ENCODE measurements at places on chromosomes 11 and 22.

GRCh38 chr11:31655483-31655882, 145.9 kb downstream of the ELP4 start:
- no peak for DNase-seq

GRCh38 chr22:36644333-36644757, 59.2 kb downstream of the CACNG2 start:
- no peak for DNase-seq

DNA sequence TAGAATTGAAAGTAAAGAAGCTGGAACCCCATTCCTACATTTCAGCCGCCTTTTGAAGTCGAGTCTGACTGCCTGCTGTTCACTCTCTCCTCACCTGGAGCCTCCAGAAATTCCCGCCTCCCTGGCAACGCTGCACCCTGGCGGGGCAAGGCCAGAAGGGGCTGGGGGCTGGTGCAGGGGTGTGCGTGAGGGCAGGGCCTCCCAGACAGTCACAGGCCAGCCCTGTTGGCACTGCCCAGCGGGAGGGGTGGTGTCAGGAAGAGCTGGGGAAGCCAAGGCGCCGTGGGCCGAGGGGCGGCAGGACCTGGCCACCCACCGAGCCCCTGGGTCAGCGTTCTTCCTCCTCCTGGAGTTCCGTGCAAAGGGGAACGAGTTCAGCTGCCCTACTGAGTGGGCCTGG, 123.2 kb downstream of the KCNQ1OT1 start:
- DNase-seq = no peak

DNA sequence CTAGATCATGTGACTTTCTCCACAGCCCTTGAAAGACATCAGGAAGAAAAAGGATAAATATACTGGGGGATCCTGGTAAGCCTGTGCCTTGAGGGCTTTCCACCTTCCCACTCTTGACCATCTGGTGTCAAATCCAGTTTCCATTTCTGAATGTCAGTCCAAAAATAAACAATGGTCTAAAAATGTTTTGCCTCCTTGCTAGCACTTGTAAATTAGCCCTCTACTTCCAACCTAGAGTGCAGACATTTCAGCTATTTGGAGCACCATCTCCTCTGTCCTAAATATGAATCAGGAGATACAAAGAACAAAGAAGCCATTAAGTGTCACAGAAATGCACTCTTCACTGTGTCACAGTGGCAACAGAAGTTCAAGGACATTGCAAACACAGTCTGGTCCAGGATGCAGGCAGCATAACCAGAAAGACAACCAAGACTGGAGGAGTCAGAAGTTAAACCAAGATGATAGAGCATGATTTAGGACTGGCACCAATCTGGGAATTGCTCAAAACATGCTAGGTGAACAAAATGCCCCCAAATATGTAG, 88.1 kb downstream of the CCDC34 start:
- DNase-seq = no peak

GRCh38 chr22:42114721-42115120, 15.9 kb downstream of the CYP2D6 start:
- no peak for DNase-seq

GRCh38 chr22:46609724-46610201, 10.4 kb upstream of the GRAMD4 start:
- DNase-seq = no peak

DNA sequence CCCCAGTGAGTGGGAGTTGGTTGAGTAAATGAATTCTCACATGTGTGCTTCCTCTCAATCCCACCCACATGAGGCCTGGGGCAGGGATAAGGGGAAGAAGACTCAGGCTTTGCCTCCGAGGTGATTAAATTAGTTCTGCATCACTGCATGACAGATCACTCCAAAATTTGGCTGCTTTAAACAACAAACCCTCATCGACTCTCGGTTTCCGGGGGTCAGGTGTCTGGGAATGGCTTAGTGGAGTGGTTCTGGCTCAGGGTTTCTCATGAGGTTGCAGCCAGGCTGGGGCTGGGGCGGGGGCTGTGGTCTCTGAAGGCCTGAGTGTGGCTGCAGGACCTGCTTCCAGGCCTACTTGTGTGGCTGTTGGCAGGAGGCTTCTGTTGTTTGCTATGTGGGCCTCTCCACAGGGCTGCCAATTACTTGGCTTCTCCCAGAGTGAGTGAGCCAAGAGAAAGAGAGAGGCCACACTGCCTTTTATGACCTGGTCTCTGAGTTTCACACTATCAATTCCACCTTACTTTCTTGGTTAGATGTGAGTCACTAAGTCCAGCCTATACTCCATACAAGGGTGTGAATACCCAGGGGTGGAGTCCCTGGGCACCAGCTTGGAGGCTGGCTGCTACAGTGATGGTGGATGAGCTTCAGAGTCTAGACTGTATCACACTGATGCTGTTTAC, 15.9 kb downstream of the MOGAT2 start:
- DNase-seq = no peak

DNA sequence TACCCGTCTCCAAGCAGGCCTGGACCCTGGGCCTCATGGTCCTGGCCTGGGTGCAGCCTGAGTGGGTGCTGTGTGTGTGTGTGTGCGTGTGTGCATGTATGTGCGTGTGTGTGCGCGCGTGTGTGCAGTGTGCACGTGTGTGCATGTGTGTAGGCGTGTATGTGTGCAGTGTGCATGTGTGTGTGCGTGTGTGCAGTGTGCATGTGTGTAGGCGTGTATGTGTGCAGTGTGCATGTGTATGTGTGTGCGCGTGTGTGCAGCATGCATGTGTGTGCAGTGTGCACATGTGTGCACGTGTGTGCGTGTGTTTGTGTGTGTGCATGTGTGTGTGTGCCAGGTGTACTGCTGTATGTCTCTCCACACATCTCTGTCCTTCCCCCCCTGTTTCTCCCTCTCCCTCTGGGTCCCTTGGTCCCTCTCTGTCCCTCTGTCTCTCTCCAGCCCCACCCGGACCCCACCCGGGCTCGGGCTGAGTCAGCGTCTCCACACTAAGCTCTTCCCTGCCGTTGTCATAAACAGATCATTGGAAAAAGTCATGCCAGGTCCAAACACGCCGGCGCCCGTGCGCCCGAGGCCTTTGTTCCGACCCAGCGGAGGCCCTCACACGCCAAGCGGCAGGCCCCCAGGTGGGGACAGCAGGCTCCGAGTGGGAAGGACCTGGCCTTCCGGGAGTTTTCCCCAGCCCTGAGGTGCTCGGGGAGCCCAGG, 34.0 kb downstream of the WNT7B start:
- DNase-seq = no peak

- DNase-seq = no peak
Measured at GRCh38 chr11:22512457-22512856, 113.2 kb downstream of the FANCF start.

DNA sequence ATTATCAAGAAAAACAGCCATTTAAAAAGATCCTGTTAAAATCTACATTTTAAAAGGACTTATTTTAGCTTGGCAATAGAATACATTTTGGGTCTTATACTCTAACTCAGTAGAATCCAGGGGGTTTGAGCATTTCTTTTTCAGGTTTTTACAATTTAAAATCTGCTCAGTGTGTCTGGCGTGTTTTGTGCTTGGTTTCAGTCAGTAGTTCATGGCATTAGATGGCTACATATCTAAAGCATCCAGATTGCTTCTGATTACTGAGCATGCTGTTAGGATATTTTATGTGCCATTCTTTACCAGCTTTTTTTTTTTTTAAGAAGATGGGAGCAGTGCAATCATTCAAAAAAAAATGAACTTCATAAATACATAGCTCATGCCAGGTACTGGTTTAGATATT, 566.1 kb upstream of the LARGE1 start:
- no peak for DNase-seq

- DNase-seq = no peak
Measured at GRCh38 chr11:74570266-74571061, 21.9 kb upstream of the POLD3 start.

- no peak for DNase-seq
Measured at GRCh38 chr22:36221799-36222751, 17.3 kb downstream of the APOL2 start.

DNA sequence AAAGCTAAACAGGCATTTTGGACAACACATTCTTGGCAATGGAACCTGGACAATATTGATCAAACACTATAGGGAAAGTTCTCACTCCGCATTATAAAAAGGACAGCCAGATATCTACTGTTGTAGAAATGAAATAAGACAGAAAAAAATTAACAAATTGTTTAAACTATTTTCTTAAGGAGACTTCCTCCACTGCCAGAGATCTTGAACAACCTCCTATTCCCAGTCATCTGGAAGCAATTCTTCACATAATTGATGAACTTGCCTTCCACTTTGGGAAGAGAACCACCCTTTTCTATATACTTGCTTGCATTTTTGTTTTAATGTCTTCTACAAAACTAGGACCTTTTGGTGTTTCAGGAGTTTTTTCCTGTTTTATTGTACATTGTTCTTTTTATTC, 216.1 kb downstream of the CASP12 start:
- DNase-seq = no peak

DNA sequence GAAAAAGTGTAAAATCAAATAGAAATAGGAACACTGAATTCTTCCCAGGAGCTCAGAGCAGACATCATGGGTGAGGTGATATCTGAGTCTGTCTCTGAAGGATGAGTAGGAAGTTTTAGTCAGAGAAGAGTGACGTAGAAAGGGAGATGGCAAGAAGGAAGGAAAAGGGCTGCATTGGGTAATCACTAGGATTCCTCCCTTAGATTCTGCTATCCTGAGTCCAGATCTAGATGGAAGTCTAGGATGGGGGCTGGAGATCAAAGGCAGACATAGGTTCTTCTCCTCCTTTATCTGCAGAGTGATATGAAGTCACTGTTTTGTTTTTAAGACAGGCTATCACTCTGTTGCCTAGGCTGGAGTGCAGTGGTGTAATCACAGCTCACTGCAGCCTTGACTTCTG, 30.4 kb downstream of the POU2F3 start:
- DNase-seq = no peak

DNA sequence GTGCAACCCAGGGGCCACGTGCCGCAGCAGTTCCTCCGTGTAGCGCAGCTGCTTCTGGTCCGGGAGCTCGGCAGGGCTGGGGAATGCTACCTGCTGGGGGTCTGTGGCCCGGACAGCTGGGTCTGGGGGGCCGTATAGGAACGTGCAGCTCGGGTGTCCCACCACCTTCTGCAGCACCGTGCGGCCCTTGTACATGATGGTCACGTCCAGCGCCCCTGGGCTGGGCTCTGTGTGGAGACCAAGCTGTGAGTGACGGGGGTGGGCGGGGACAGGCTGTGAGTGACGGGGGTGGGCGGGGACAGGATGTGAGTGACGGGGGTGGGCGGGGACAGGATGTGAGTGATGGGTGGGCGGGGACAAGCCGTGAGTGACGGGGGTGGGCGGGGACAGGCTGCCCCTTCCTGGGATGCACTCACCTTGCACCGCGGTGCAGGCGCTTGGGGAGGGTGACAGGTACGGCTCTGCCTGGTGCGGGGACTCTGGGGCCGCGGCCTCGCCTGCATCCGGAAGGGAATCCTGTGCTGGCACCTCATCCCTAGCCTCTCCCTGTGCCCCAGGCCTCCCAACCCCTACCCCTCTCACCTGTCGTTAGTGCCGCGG, 2.3 kb downstream of the IRF7 start:
- DNase-seq = peak; percentile 60

DNA sequence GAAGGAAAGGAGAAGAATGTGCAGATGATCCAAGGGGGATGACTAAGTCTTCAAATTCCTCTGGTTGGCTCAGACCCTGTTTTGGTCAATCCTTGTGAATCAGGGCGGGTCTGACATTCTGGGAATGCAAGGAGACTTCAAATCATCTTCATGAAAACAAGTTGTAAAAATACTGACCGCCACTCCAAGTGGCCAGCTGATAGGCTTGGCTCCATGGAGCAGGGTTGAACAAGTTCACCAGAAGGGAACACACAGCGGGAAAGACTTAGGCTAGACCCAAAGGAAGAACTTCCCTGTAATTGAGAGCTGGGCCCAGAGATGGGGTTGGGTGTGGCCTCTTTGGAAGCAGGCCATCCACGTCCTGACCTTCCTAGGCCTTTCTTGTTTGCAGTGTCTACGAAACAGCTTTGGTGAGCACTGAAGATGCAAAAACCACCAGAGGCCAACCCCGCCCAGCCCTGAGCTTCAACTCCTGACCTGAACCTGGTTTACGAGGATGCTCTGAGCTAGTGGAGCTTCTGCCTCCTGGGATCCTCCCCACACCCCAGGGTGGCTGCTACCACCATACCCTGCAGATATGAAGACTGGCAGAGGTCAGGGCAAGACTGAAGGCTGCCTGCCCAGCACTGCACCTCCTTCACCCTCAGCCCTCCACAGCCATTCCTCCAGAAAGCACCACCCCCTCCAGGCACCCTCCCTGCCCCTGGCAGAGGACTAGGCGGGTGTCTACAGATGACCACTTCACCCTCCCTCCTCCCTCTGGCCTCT, 26.1 kb downstream of the GDPD5 start:
- no peak for DNase-seq

- no peak for DNase-seq
Measured at GRCh38 chr11:119713359-119714040, 15.5 kb downstream of the NECTIN1 start.

DNA sequence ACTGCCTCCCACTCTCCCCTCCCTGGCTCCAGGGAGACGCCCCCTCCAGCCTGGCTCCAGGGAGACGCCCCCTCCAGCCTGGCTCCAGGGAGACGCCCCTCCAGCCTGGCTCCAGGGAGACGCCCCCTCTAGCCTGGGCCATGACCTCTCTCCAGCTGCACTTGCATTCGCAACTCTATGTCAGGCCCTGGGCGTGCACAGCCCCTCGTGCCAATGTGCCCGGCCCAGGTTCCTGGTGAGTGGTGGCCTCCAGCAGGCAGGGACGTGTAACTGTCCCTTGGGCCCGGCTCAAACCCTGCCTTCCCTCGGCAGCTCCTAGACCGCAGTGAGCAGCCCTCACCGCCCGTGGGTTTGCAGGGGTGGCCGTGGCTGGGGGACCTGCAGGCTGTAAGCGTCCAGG, 6.9 kb downstream of the MUC6 start:
- no peak for DNase-seq

GRCh38 chr11:47340980-47341775, 11.3 kb downstream of the MYBPC3 start:
- no peak for DNase-seq

DNA sequence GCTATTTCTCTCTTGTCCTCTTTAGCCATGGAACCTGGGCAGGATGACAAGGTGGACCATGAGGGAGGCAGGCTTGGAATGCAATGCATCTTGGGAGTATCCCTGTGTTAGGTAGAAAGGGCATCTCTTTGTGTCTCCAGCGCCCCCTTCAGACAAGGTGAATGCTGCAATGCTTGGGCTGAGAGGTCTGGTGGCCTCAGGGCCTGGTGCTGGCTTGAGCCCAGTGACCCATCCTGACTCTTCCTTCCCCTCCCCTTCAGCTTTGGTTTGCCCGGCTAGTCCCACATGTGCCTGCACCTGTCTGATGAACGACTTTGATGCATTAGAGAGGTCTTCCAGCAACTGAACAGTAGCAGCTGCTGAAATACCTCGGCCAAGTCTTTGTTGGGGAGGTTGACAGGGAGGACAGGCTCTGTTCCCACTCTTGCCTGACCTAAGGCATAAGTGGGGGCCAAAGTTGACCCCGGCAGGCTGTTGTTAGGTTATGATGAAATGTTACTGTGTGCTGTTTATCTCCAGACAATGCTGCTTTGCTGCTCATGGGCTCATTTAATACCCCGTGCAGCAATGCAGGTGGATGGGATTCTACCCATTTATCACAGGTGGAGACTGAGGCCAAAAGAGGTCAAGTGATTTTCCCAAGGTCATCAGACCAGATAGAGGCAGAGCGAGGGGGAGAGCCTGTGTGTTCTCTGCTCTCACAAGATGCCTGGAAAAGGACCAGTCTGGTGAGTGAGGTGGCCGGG, 22.5 kb downstream of the MYO18B start:
- DNase-seq = no peak

Data from stimulated activated CD8-positive, alpha-beta memory T cell treated with anti-CD3 and anti-CD28 coated beads, Interleukin-7, amount 100 ng/mL, for 1 hour (primary cell).